CD4-positive, alpha-beta T cell treated with Interleukin-15 for 4 hours (primary cell): ENCODE measurements at places on chromosomes 13 and 19.

- DNase-seq: no peak
Measured at GRCh38 chr13:79258489-79258888, 147.6 kb downstream of the RBM26 start.

DNA sequence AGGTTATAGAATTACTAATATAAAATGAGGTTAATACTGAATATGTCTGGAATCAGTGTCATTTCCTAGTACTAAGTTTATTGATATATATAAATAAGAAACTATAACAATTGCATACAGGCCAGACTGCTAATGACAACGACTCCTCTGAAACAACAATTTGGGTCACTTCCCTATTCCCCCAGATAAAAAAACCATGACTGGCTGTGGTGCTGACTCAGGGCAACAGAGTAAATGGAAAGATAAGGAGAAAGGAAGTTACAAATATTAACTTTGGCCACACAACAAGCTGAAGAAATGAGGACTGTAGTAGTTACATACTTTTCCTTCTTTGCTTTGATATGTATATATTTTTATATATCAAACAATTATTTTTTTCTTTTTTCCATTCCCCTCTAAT lies 263.7 kb upstream of the PCDH9 start:
- no peak for DNase-seq

DNA sequence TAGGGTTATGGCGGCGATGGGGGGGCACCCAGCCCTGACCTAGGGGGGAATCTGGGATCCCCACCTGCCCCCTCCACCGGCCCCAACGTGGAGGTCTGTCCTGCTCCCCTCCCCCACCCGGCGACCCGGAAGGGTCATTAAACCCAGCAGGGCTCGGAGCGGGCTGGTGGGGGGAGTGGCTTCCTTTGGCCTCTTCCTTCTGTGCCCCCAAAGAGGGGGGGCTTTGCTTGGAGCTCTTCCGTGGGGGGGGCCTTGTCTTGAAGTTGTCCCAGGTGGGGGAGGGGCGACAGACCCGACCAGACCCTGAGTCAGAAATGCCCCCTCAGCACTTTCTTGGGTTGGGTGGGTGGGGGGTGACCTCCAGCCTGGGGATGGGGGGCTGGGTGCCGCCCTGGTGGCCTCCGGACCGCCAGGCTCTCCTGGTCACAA lies 1.5 kb downstream of the ARID3A start:
- DNase-seq: no peak

- DNase-seq: no peak
Measured at GRCh38 chr19:30165228-30165813, 206.9 kb upstream of the ZNF536 start.

DNA sequence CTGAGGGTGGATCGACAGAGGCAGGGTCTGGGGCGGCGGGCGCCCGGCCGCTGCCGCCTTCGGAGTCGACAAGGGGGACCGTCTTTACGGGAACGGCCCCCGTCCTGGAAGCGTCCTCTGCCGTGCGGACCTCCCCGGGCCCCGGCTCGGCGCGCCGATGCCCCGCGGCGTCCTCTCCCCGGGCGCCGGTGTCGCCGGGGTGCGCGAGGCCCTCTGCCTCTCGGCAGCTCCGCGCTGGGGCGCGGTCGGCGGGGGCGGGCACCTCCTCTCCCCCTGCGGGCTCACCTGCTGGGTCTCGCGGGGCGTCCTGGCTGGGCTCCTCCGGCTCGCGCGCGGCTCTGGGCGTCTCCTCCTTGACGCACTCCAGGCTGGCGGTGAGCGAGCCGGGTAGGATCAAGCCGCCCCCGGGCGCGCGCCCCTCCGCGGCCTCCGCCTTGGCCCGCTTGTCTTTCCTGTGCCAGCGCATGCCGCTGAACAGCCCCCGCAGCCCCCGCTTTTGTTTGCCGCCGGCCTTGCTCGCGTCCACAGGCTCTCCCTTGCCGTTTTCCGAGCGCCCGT lies 1.5 kb downstream of the AMER2 start:
- no peak for DNase-seq

DNA sequence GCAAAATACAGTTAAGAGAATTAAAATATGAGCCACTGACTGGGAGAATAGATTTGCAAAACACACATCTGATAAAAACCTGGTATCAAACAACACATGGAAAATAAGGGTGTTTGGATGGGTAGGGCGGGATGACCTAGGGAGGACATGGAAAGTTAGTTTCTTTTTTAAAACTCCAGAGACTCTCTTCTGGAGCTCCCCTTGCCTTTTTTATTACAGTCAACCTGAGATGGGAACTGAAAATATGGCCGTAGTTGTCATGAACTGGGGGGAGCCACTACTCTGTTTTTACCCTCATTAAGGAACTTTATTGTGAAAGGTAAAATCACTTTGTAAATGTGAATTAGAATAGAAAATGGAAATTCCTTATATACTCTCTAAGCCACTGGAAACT lies 113.0 kb downstream of the ATP11A start:
- no peak for DNase-seq

GRCh38 chr13:93674337-93674755 lies 447.7 kb downstream of the GPC6 start:
- no peak for DNase-seq

DNA sequence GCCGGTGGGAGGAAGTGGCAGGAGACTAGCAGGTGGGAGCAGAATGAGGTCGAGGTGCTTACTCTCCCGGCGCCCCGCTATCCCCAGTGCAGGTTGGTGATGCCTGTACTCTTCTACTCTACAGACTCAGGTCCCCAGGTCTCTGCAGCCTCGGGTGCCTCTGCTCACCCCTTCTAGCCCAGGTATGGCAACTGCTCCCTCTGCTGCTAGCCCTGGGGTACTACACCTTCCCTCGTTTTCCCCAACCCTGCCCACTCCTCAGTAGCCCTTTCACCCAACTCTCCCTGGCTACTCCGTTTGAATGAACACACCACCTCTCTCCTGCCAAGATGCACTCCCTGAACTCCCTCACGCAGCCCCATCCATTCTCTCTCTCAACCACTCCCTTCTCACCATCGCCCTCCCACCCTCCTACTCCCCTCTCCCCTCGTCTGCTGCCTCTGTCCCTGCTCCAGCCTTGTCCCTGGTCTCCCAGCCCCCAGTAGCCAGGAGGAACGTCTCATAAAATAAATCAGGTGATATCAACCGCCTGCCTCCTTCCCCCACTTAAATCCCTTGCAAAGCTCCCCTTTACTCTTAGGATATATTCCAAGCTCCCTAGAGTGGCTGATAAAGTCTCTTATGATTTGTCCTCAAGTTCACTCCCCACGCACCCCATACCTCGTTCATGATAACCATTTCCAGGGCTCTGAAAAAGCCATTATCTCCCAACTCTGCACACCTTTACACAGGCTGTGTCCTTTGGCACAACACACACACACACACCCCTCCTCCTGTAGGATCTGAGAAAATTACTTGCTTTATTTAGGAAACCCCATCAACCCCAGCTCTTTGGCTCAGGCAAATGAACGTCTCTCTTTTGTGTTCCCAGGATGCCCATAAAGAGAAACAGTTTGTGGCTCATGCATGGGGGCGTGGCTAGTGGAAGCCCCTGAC lies 8.2 kb upstream of the MEIS3 start:
- peak; percentile 67 for DNase-seq

DNA sequence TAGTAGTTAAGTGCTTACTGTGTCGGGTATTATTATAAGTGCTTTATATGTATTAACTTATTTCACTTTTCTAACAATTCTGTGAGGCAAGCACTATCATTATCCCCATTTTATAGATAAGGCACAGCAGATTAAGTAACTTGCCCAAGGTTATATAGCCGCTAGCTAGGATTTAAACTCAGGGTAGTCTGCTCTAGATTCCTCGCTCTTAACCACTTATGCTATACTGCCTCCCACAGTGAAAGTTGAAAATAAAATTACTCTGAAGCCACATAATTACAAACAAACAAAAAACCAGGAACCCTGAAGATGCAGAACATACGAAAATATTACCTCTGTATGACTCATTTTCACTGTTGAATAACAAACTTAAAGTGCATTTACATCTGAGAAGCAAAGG lies 3.9 kb downstream of the TEX30 start:
- no peak for DNase-seq

DNA sequence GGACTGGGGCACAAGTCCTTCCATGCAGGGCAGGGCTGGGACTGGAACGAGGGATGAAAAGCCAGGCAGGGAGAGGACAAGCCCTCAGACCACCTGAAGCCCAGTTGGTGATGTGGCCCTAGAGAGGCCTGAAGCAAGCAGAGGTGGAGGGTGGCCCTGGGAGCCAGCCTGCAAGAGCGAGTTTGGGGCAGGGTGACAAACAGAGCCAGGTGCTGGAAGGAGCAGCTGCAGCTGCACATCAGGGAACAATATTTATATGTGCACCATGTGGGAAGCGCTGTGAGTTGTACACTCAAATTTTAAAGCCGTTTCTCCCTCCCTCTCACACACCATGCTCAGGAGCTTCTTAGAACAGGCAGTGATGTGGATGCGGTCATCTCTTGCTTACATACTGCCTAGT lies 67.8 kb downstream of the FGF9 start:
- no peak for DNase-seq

GRCh38 chr19:4357921-4358326 lies 14.6 kb downstream of the MPND start:
- DNase-seq: no peak
